ENCODE measurements at places on chromosomes 1 and 21. TPM values are rescaled to one million over a fixed set of nuclear protein-coding genes. Genes with fewer than 3 reads are reported as not detected.

MYBPHL gene
- total RNA-seq, result not detected

KIF26B gene
- total RNA-seq, result 3.5 TPM

AIRE gene
- total RNA-seq, result not detected

KRTAP19-6 gene
- not detected for total RNA-seq

B3GALT2 gene
- 1.4 TPM for total RNA-seq

NR1I3 gene
- total RNA-seq, result not detected

GPR3 gene
- not detected for total RNA-seq

CFHR1 gene
- total RNA-seq, result 0.59 TPM

CA14 gene
- total RNA-seq, result not detected

SLC2A1 gene
- 27.0 TPM for total RNA-seq

DNA sequence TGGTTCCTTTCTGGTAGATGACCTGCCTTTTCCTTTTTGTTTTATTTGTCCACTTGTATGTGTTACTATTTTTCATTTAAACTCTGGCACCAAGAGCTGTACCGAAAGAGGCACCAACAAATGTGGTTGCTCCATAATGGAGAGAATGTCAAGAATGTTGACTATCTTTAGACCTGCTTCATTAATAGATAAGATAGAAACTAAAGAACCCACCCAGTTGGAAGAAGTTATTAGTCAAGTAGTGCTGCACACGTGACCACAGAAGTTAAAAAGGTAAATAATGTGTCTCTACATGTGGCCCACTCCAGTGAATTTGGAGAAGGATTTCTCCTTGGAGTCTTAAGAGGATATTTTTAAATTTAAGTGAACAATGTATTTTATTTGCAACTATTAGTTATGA, 9.3 kb downstream of the ATP1A1 start:
- DNase-seq, result no peak

- DNase-seq, result no peak
Measured at GRCh38 chr1:10651793-10652192, 144.7 kb downstream of the CASZ1 start.

DNA sequence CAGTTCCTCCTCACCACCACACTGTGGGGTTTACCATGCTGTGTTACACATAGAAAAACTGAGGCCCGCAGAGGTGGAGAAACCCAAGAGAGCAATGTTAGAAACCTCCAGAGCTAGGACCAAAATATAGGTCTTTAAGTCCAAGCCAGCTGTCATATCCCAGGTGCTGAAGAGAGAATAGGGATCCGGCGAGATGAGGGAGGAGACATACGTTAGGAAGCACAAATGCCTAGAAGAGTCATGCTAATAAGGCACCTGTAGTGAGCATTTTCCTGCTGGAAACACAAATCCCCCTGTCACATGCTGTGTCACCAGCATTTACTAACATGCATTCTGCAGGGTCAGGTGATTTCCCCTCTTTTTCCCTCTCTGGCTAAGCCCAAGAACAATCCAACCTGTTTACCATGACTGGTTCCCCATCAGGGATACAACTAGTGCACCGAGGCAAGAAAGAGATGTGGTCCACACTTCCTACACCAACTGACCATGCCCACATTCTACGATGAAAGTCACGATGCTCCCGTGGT, 168.6 kb upstream of the CAMK1G start:
- no peak for DNase-seq

DNA sequence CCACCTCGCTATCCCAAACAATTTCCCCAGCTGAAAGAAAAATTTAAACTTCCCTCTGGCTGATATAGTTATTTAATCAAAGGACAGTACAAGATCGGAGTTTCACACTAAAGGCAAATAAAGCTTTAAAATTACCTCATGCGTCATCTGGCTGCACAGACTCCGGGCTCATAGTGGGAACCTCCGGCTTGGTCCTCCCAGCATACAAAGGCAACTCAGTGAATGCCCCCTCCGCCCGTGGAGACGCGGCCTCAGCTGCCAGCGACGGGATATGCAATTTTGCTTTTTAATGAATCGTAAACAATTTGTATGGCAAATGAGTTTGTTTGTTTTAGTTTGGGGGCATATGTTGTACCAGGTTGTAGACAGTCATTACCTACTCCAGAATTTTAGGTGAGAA, 214.6 kb upstream of the NFIA start:
- DNase-seq, result no peak

GRCh38 chr1:64632936-64633335, 111.9 kb upstream of the RAVER2 start:
- DNase-seq, result no peak

GRCh38 chr1:208997726-208998312, 585.7 kb upstream of the CAMK1G start:
- no peak for DNase-seq

DNA sequence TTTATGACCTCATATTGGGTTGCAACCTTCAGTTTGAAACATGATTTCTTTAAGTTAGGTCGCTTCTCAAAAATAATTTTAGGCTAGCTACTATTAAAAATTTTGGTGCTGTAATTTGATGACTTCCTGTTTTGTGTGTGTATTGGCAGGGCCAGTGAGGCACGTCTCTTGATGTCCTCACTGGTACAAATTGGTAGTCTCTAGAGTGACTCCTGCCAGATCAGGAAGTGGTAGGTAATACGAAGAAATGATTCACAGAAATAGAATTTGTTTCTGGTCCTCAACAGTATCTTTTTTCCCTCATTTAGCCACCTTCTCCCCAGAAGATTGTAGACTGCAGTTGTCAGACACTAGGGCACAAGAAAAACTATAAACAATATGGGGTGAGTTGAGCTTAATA, 120.9 kb upstream of the KIAA1614 start:
- no peak for DNase-seq

All from spleen (tissue), 13 donors.